Activated gamma-delta T cell treated with Interleukin-2 at 50 U/mL for 16 hours (primary cell): ENCODE measurements at places on chromosomes 1 and 21.

GRCh38 chr21:35219719-35220118 lies 170.6 kb upstream of the RUNX1 start:
- no peak for DNase-seq

- DNase-seq: no peak
Measured at GRCh38 chr21:34202553-34203372, 129.4 kb downstream of the MRPS6 start.

DNA sequence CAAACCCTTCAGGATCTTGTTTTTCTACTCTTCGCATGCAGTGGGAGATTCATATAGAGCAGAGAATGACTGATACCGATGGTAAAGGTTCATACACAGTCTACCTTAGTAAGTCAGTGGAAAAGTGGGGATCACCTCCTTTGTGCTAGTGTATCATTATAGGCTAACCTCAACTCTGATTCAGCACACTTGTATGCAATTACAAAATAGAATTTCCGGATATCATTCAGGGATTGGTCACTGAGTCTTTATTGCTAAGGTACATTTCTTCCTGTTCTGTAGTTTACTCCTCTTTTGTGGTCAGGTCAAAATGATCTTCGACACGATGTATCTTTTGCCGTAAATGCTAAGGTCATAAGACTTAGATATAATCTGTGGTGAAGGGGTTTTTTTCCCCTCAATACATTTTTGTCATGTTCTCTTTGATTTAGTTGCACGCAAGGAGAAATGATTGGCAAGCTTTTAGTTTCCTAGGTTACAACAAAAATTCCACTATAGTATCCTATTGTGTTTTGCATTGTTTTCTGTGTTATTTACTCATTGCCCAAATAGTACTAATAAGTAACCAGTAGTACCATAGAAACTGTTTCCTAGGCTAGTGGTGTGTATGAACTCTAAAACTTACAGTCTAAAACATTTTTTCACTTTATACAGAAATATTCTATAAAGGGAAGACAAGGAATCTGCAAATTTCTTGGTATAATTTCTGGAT lies 35.7 kb upstream of the PLA2G4A start:
- DNase-seq: no peak

- DNase-seq: no peak
Measured at GRCh38 chr1:105483436-105483835, 1573.0 kb upstream of the PRMT6 start.

- no peak for DNase-seq
Measured at GRCh38 chr1:53683986-53684740, 54.8 kb downstream of the GLIS1 start.

GRCh38 chr1:107949467-107950253 lies 15.3 kb downstream of the VAV3 start:
- DNase-seq: no peak

- DNase-seq: no peak
Measured at GRCh38 chr1:192787914-192788585, 20.8 kb upstream of the RGS2 start.

GRCh38 chr1:20089328-20090077 lies 19.5 kb downstream of the PLA2G5 start:
- no peak for DNase-seq

- DNase-seq: no peak
Measured at GRCh38 chr1:227883641-227884301, 64.0 kb downstream of the WNT9A start.

DNA sequence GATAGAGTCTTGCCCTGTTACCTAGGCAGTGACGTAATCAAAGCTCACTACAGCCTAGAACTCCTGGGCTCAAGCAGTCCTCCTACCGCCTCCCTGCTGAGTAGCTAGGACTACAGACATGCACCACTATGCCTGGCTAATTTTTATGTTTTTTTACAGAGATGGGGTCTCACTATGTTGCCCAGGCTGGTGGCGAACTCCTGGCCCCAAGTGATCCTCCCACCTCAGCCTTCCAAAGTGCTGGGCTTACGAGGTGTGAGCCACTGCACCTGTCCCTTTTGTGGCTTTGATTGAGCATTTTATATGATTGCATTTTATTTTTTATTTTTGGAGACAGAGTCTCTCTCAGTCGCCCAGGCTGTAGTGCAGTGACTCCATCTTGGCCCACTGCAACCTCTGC lies 25.8 kb downstream of the SDCCAG8 start:
- DNase-seq: no peak

DNA sequence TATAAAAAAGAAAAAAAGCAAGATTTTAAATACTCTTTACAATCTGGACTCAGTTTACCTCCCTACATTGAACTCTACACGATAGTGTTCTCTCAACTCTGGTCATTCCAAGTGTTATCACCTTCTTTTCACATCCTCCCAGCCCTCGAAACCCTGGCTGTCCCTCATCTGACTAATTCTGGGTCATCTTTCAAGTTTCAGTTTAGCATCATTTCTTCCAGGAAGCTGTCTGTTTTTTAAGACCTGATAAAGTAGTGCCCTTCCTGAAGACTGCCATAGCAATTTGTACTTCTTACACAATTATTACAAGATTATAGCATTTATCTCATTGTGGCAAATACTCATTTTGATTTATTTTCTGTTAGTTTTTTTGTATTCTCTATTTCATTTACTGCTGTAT lies 1.2 kb downstream of the ALG14 start:
- DNase-seq: no peak

DNA sequence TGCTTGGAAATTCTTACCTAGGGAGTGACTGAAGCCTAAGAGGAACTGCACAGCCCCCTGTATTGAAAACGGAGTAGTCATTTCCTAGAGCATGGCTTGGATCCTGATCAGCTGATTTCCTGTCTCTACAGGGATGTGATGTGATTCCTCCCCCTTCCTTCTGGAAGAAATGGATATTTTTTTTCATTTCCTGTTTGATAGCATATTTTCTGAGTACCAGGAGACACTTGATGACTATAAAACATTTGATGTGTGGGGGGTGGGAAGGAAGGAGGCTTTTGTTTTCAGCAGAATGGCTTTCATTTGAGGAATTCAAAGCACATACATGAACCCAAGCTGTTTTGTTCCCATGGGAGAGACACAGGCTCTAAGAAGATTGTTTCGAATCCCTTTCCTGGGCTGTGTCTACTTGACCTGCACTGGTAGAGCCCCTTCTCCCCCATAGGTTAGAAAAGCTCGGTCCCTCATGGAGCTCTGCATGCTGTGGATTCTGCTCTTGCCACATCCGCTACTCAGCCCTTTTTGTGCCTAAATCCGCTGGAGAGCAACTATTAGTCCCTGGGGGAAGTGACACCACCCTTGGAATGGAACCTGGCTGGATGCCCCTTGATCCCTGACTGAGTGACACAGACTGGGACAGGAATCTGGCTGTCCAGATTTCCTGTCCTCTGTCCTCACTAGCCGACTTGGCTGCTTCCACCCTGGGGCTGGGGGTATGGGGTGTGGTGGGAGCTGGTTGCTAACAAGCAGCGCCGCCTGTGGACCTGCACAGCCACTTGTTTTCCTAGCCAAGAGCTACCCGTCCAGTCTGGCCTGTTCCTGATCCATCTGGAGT lies 71.8 kb upstream of the MACF1 start:
- DNase-seq: no peak

GRCh38 chr1:228059634-228060457 lies 22.7 kb upstream of the ARF1 start:
- DNase-seq: peak; percentile 51

DNA sequence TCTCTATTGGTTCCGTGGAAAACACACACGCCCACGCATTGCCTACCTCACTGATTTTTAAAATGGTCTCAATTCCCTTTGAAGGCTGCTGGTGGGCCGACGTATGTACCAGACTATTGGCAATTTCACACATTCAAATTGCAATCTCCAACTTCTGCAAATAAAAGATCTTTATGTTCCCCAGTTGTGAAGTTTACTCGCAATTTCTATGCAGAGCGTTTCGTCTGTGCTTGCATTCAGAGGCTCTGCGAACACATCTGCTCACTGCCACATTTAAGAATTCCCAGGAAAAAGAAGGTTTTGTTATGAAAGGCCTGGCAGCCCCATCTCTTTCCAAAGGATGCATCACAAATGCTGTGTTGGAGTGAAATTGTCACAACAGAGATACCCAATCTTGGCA lies 288.0 kb upstream of the KAZN start:
- no peak for DNase-seq

DNA sequence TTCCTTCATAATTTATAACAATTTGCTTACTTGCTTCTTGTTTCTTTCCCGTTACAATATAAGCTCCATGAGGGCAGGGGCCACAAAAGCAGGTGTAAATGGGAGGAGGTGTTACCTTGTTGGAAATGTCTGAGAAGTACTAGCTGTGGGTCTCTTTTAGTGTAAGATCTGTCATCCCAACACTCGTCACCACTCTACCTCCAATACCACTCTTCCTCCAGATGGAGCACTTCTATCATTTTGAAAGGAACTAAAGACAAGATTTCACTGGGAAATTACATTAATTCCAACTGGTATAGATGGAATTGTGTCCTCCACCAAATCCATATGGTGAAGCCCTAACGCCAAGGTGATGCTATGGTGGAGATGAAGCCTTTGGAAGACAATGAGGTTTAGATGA lies 53.0 kb upstream of the CPLANE2 start:
- DNase-seq: no peak

DNA sequence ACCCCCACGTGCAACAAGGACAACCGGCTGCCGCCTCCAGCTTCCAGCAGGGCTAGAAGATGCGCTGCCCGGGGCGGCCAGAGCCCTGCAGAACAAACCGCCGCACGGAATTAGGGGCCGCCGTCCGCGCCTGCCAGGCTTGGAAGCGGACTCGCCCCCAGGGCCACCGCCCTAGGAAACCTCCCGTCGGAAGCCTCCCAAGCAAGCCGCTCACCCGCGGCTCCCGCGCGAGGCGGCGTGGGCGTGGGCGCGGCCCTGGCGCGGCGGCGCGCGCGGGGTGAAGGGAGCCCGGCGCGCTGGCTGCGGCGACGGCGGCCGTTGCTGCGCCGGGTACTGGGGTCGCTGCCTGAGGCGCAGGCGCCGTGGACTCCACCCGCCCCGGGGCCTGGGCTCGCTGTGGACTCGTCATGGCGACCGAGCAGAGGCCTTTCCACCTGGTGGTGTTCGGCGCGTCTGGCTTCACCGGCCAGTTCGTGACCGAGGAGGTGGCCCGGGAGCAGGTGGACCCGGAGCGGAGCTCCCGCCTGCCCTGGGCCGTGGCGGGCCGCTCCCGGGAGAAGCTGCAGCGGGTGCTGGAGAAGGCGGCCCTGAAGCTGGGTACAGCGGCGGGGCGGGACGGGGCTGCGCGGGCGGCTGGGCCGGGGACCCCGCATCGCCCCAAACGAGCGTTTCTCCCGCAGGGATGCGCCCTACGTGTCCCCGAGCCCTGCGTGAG lies at the start of gene SCCPDH:
SCCPDH (plus strand) TSS at position 394 of the 715 bp plus-strand sequence; CDS start at position 408, 14 bp downstream.
- peak; percentile 66 for DNase-seq

GRCh38 chr1:26280333-26281042 lies 602 bp downstream of the SH3BGRL3 start:
- no peak for DNase-seq

DNA sequence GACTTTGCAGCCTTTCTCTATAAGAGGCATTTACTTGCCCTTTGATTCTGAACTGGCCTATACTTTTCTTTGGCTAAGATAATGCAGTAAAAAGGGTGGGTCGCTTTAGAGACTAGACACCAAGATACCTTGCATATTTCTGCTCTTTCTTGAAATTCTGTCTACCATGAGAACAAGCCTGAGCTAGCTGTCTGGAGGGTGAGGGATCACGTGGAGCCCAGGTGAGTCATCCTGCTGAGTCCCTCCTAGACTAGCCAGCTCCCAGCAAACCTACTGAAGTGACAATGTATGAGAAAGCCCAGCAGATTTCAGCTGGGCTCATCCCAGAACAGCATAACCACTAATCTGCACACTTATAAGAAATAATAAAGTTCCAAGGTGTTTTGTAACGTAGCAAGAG lies 408.0 kb upstream of the KAZN start:
- DNase-seq: no peak

GRCh38 chr1:244965185-244966030 lies 101.1 kb upstream of the HNRNPU start:
- no peak for DNase-seq

DNA sequence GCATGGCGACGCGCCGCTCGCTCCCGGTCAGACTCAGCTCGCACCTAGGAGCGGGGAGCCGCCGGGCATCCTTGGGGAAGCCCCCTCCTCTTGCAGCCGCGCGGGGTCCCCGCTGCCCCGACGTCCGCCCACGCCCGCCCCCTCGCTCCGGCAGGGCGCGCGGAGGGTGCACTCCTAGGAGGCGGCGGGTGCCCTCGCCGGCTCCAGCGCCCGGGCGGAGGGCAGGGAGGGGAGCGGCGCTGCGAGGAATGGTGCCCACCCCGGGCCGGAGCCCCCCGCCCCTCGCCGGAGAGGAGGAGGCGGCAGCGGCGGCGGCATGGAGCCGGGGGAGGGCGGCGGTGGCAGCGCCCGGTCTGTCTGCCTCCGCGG lies 488 bp downstream of the FAM78B start:
- DNase-seq: no peak

DNA sequence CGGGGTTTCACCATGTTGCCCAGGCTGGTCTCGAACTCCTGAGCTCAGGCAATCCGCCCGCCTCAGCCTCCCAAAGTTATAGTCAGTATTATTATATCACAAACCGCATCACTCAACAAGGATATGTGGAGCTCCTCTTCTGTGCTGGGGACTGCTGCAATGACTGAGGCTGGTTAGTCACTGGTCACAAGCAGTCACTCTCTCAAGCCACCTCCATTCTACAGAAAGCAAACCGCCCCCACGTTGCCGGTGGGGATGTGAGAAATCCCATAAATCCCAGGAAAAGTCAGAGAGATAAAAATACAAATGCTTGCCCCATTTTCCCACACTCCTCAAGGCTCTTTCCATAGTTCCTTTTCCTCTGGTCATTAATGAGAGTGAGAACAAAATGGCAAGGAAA lies 155.7 kb downstream of the ADSS2 start:
- DNase-seq: no peak

GRCh38 chr1:2085080-2085479 lies 34.9 kb downstream of the PRKCZ start:
- no peak for DNase-seq

GRCh38 chr1:175192630-175193526 lies at the start of gene KIAA0040:
TSS of gene KIAA0040 (minus strand) at chr1:175192776. CDS start at chr1:175161013, 31,763 bp downstream.
- DNase-seq: peak; percentile 40

- no peak for DNase-seq
Measured at GRCh38 chr1:183576537-183576936, 13.7 kb downstream of the NCF2 start.

- DNase-seq: no peak
Measured at GRCh38 chr21:44424608-44425306, 30.6 kb upstream of the LRRC3 start.

- DNase-seq: no peak
Measured at GRCh38 chr1:46030074-46030870, 102.2 kb downstream of the PIK3R3 start.

- DNase-seq: no peak
Measured at GRCh38 chr1:179929955-179930798, 24.4 kb upstream of the CEP350 start.

GRCh38 chr1:23836037-23836436 lies 10.8 kb upstream of the HMGCL start:
- DNase-seq: no peak
